ENCODE measurements at places on chromosomes 3 and 15. TPM values are rescaled to one million over a fixed set of nuclear protein-coding genes. Genes with fewer than 3 reads are reported as not detected.
A peak's percentile ranks its signal among the peaks of the same experiment; 100 is the strongest.

DOCK3 gene
- total RNA-seq, result 1.7 TPM

CSNK1G1 gene
- total RNA-seq, result 28.5 TPM

GRCh38 chr15:56411122-56411749, 46.0 kb downstream of the TEX9 start:
- DNase-seq, result no peak

DNA sequence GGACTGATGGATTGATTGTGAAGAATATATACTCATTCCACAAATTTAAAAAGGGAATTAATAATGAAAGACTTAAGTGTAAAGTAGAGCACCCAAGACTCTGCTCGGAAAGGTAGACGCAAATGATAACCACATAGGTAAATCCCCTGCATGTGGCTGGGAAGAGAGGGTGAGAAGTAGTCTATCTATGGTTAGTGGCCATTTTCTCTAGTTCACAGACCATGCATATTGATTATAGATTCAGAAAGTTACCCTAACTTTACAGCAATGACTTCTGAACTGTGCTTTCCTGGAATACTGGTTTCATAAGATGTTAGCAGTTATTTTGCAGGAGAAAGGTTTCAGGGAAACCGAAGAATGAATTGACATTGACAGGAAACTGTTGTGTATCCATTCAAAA, 51.7 kb downstream of the CASR start:
- no peak for DNase-seq

TTLL13 gene
- 1.4 TPM for total RNA-seq

HHLA2 gene
- 2.2 TPM for total RNA-seq

DNA sequence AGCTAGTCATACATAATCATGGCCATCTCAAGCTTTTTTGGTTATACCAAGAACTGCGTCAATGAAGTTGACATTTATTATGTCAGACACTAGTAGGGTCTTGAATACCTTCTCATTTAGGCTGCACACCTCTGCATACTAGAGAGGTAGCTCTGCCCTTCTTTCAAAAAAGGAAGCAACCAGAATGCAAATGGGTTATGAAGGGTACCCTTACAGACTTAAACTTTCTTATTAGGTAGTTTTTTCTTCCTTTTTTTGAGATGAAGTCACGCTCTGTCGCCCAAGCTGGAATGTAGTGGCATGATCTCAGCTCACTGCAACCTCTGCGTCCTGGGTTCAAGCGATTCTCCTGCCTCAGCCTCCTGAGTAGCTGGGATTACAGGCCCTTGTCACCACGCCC, 3.3 kb downstream of the PCNP start:
- no peak for DNase-seq

SPSB4 gene
- total RNA-seq, result 0.07 TPM

GOLGA8O gene
- total RNA-seq, result 2.2 TPM

TMEM115 gene
- total RNA-seq, result 20.5 TPM

NPAP1 gene
- not detected for total RNA-seq

GRCh38 chr3:136852180-136852579, 9.8 kb upstream of the NCK1 start:
- DNase-seq, result peak; percentile 11

DNA sequence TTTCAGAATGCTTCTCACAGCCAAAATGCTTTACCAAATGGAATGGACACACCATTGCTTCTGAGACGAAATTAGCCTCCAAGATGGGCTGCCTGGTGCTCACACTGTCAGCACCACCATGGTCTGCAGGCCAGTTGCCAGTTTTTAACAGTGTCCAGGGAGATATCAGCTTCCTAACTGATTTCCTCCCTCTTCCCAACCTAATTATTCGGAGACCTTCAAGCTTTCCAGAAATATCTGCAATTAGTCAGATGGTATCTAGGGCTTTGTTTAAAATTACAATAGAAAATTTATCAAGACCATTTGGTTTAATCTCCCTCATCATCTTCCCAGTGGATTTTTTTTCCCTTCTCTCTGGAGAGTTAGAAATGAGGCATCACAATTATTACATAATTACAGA, 287.5 kb downstream of the ZPLD1 start:
- DNase-seq, result no peak

- no peak for DNase-seq
These were observed 15.0 kb upstream of the TRANK1 start for GRCh38 chr3:36959821-36960220.

GRCh38 chr3:135311699-135312098, 516.6 kb downstream of the EPHB1 start:
- DNase-seq, result no peak

ANKRD34C gene
- total RNA-seq, result not detected

DNA sequence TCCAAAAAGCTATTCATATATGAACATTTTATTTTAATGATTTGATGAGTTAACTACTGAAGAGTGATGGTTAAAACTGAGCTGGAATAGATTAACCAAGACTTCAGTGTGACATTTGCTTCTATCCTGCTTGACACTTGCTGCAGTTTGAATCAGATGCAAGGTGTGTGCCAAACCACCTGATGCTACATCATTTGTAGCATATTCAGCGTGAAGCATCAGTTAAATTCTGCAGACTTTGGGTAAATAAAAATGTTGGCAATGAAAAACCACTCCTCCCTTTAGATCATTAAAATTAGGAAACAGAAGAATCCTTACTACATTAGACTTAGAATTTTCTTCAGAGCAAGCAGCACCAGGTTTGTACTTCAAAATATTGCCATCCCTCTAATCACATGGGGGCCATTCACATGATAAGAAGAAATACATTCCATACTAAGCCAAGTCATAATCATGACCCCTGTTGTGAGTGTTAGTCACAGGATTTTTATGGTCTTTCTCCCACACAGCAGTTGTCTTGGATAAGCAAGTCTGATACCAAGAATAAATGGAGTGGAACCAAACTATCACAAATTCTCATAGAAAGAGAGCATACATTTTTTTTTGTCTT, 160.7 kb upstream of the TNIK start:
- DNase-seq, result no peak

GRCh38 chr3:112781599-112781998, 65.1 kb downstream of the CD200R1L start:
- no peak for DNase-seq

DNA sequence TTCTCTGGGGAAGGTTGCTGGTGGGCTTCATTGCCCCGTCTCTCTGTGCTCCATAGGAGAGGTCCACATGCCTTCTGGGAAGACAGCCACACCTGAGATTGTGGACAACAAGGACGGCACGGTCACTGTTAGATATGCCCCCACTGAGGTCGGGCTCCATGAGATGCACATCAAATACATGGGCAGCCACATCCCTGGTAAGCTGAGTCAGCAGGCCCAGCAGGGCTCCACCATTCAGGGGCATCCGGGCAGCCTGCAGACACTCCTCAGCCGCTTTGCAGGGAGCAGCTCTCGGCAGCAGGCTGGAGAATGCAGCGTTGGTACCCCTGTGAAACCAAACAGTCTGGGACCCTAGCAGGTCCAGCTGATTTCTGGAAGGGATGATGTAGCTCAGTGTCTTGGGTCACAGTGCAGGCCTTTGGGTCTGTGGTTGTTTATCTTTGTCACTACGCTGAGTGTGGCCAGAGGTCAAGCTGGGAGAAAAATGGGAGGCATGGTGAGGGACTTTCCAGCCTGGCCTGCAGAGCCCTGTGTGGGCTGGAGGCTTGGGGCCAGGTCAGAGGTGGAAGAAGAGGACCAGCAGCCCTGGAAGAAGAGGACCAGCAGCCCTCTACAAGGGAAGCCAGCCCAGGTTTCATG, 67.2 kb downstream of the DNASE1L3 start:
- DNase-seq, result no peak

GRCh38 chr3:195886181-195887141, 21.9 kb downstream of the TNK2 start:
- no peak for DNase-seq

GRCh38 chr3:66386925-66387650, 113.7 kb downstream of the LRIG1 start:
- DNase-seq, result no peak

GRCh38 chr3:187935623-187936156, 190.4 kb upstream of the BCL6 start:
- peak; percentile 74 for DNase-seq

PARP9 gene
- total RNA-seq, result 45.7 TPM

- no peak for DNase-seq
These were observed 98.6 kb downstream of the NEO1 start for GRCh38 chr15:73150831-73151230.

- no peak for DNase-seq
These were observed 592.8 kb downstream of the TUSC7 start for GRCh38 chr3:117302428-117302827.

SLC4A7 gene
- 69.0 TPM for total RNA-seq

DNA sequence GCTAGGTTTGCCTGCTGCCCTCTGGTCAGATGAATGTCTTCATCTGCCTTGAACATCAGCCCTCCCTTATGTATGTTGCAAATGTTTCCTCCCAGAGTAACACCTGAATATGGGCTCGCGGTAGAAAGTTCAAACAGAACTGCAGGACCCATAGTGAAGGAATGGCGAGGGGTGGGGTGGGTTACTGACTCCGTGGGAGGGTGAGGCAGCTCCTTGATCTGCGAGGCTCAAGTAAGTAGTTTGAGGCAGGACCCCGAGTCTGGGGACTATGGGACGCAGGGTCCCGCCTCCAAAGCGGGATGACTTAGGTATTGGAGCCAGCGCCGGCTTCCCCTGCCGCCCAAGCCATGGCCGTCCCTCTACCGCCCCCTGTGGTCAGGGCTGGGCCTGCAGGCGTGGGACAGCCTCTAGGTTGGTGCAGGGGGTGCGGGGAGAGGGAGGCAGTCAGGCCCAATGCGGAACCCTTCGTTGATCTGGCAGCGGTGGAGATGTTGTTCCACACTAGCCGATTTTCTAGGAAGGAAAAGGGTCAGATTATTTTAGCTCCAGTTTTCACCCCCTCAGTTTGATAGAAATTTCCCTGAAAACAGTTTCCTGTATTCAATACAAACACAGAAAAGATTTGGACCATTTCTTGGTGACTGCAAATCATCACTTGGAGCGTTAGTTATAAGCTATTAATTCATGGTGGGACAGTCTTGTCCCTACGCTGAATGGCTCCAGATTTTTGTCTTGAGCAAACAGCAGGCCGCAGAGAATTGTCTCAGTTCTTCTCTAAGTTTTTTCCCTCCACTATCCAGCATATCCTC, 72.3 kb downstream of the CORO2B start:
- DNase-seq, result peak; percentile 85

- no peak for DNase-seq
These were observed 100.6 kb upstream of the PRR23E start for GRCh38 chr3:127092368-127092767.

GJD2 gene
- total RNA-seq, result not detected

NOX5 gene
- not detected for total RNA-seq

GRCh38 chr3:88044411-88044810, 14.4 kb downstream of the CGGBP1 start:
- no peak for DNase-seq

GRCh38 chr15:72840114-72840513, 56.6 kb upstream of the ADPGK start:
- DNase-seq, result no peak

DNA sequence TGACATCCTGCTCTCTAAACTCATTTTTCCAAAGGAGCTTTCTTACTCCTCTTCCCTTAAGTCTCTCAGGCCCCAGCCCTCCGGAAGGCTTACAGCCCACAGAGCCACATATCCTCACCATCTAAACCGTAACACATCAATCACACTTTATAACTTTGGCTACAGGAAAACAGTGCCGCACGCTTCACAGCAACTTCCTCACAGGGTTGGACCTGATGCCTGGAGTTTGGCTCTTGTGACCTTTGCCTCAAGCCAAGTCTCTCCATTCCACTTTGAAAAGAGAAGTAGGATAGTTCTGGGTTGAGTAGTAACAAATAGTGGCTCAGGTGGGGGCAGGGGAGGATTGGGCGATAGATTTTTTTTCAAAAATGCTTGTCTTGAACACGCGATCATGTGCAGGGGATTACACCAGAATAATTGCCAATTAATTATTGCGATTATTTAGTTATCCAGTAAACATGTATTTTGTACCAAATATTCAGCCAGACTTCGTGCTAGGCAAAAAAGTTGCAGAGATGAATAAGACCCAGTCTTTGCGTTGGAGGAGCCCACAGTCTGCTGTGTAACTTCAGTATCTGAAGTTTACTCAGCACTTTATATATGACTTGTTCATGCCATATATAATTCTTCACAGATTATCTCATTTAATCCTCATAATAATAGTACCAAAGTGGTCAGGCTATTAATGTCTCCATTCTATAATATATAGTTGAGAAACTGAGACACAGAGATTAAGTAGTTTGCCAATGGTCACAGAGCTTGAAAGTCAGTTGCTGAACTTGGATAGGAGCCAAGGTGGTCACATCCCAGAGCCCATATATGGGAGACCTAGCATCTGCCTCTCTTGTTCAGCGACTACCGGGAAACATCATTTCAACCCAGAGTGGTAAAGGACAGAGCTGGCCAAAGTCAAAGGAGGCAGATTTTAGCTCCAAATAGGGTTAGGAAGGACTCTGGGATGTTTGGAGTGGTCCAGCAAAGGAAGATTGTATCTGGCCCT, 2.4 kb upstream of the ETV5 start:
- DNase-seq, result peak; percentile 59

ERC2 gene
- total RNA-seq, result 0.19 TPM

GRCh38 chr15:41713047-41713446, 52.8 kb downstream of the MGA start:
- no peak for DNase-seq

SMCO1 gene
- total RNA-seq, result not detected

DNA sequence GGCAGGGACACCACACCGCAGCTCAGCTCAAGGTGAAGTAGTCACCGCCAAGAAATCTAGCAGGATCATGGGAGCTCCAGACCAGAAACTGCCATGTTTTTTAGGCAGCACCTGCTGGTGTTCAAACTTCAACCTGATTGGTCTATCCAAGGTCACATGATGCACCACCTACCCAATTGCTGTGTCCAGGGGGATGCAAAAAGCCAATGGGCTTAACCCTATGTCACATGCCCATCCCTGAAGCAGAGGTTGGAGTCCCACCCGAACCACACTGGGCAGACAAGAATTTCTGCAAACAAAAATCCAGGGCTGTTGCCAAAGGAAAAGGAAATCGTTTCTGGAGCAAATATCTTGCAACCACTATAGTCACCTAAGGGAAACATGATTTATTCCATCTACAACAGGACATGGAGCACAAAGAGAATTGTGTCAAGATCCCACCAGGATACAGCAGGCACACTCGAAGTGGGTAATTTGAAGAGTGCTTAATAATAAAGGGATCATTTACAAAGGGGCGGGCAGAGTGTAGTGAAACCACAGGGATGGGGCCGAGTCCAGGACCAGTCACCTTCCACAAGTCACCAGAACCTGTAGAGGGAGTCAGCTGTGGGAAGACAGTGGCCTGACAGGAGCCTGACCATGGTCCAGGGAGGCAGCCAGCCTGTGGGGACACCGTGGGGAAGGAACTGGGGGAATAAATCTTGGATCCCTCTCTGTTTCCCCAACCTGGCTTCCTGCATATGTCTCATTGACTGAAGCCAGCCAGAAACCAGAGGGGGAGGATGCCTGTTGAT, 34.2 kb upstream of the TSEN2 start:
- no peak for DNase-seq

GRCh38 chr15:71043373-71043772, 71.9 kb upstream of the THSD4 start:
- no peak for DNase-seq

PLA2G4B gene
- total RNA-seq, result 8.5 TPM

LYZL4 gene
- not detected for total RNA-seq

GRCh38 chr3:67875338-67875737, 220.9 kb upstream of the SUCLG2 start:
- no peak for DNase-seq

MINDY4B gene
- not detected for total RNA-seq

SPESP1 gene
- total RNA-seq, result 0.51 TPM

All from activated CD4-positive, alpha-beta T cell treated with anti-CD3 and anti-CD28 coated beads, Interleukin-2, amount 10 ng/mL, durations not matched to agents 24 days and 14 days (primary cell).